ENCODE measurements at places on chromosomes 13 and 19.

DNA sequence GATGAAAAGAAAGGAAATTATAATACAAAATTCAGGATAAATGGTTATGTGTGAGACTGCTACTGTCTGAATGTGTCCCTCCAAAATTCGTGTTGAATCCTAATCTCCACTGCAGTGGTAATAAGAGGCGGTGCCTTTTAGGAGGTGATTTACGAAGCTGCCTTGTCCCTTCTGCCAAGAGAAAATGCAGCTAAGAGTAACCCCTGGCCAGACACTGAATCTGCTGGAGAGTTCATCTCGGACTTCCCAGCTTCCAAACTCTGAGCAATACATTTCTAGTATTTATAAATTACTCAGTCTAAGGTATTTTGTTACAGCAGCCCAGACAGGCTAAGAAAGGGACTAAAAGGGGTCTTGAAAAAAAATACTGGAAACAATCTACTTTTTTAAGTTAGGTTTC, 152.6 kb downstream of the KLF12 start:
- no peak for DNase-seq

- DNase-seq: no peak
These were observed 32.8 kb downstream of the SLC15A1 start for GRCh38 chr13:98719527-98720250.

DNA sequence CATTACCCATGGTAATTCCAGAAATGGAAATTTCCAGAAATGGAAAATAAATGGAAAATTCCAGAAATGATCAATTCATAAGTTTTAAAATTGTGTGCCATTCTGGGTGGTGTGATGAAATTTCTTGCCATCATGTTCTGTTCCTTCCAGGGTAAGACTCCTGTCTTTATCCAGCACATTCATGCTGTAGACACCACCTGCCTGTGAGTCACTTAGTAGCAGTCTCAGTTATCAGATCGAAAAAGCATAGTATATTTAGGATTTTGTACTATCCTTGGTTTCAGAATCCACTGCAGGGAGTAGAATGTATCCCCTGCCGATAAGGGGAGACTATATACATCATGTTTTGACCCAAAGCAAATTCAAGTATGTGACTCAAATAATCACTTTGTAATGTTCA, 26.7 kb upstream of the CSNK1A1L start:
- no peak for DNase-seq

DNA sequence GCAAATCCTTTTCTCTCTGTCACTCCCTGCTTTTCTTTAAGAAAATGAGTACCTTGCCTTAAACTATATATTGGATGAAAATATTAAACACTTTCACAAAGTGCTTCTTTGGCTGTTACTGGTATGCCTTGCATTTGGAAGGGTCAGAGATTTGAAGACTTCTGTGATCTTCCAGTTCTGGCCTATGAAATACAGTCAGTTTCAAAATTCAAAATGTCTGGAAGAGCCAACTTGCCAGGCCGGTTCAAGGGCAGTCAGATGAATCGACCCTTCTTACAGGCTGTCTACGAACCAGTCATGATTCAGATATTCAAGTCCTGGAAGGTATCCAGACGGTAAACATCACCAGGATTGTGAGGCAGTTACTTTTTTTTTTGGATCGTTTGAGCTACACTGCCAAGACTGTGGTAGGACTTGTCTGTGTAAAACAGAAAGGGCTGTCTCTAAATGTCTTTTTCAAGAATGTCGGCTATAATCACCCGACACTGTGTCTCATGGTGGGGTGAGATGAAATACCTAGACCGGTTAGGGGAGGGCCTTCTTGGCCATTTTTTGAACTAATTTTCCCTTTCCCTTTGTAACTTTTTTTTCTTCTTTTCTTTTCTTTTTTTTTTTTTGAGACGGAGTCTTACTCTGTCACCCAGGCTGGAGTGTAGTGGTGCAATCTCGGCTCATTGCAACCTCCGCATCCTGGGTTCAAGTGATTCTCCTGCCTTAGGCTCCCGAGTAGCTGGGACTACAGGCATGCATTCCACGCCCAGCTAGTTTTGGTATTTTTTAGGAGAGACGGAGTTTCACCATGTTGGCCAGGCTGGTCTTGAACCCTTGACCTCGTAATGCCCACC, 11.2 kb downstream of the ACTN4 start:
- DNase-seq: no peak

GRCh38 chr13:112757759-112758086, 67.9 kb downstream of the ATP11A start:
- no peak for DNase-seq

- DNase-seq: no peak
These were observed 903 bp downstream of the TLE6 start for GRCh38 chr19:2978166-2978767.

- DNase-seq: peak; percentile 82
These were observed 5.4 kb downstream of the CCDC61 start for GRCh38 chr19:46000491-46001246.

DNA sequence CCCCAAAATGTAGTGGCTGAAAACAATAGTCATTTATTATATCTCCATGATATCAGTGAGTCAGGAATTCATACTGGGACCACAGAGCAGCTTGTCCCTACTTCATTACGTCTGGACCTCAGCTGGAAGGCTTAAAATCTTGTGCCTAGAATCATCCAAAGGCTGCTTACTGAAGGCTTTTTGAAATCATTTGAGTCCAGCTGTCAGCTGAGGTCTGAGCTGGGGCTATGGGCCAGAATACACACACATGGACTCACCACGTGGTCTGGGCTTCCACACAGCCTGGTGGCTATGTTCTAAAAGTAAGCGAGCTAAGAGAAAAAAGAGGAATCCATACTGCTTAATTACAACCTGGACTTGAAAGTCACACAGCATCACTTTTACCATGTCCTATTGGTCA, 209.2 kb downstream of the KCTD12 start:
- no peak for DNase-seq

DNA sequence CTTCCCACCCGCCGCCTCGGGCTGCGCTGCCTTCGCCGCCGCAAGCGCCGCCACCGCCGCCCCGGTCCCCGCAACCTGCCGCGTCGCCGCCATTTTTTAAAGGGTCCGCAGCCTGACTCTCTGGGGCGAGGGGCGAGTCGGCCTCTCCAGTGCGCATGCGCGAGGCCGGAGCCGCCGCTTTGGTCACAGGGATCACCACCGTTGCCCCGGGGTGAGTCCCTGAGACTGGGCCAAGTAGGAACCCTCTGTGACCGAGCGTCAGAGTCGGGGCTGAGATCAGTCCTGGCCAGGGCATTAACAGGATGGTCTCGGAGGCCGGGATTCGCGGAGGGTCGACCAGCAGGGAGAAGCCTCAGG, 42.6 kb downstream of the ZNF146 start:
- no peak for DNase-seq

- DNase-seq: no peak
These were observed 1.8 kb downstream of the ACOD1 start for GRCh38 chr13:76950101-76950500.

DNA sequence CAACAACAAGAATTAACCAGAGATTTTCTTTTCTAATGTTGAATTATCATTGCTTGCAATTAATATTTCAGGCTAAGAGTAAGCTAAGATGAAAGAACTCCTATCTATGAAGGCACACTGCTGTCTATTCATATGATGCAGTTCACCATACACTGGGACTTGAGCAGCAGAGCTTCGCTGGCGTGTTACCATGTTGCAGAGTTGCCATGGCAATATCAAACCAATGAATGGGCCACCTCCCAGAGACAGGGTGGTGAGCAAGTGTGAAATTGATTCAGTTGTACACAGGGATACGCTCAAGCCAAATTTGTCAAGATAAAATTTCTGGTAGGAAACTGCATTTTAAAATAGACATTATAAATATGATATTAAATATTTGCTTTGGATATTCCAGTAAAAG, 69.3 kb upstream of the MYO16 start:
- DNase-seq: no peak

GRCh38 chr13:75494491-75494890, 12.5 kb upstream of the TBC1D4 start:
- DNase-seq: no peak

GRCh38 chr19:55368701-55369563, 1.3 kb downstream of the IL11 start:
- DNase-seq: no peak

GRCh38 chr19:6220385-6221191, 59.2 kb downstream of the MLLT1 start:
- DNase-seq: no peak

DNA sequence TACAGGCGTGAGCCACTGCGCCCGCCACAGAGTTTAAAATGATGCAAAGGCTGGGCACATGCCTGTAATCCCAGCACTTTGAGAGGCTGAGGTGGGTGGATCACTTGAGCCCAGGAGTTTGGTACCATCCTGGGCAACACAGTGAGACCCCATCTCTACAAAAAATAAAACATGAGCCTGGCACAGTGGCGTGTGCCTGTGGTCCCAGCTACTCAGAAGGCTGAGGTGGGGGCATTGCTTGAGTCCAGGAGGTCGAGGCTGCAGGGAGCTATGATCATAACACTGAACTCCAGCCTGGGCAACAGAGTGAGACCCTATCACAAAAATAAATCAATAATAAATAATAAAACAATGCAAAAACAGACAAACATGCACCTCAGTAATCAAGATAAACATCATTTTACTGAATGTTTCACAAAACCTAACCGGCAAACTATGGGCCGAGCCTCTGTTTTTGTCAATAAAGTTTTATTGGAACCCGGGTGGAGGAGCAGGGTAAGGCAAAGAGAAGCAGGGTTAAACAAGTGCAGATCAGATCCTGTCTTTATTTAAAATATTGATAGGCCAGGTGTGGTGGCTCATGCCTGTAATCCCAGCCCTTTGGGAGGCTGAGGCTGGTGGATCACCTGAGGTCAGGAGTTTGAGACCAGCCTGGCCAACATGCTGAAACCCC, 2.0 kb upstream of the PEAK3 start:
- DNase-seq: no peak

GRCh38 chr19:6056801-6057650, 53.3 kb downstream of the RFX2 start:
- no peak for DNase-seq

- no peak for DNase-seq
These were observed 319.7 kb downstream of the KCNRG start for GRCh38 chr13:50334944-50335343.

- no peak for DNase-seq
These were observed 71.0 kb downstream of the ZNF568 start for GRCh38 chr19:36987091-36987490.

DNA sequence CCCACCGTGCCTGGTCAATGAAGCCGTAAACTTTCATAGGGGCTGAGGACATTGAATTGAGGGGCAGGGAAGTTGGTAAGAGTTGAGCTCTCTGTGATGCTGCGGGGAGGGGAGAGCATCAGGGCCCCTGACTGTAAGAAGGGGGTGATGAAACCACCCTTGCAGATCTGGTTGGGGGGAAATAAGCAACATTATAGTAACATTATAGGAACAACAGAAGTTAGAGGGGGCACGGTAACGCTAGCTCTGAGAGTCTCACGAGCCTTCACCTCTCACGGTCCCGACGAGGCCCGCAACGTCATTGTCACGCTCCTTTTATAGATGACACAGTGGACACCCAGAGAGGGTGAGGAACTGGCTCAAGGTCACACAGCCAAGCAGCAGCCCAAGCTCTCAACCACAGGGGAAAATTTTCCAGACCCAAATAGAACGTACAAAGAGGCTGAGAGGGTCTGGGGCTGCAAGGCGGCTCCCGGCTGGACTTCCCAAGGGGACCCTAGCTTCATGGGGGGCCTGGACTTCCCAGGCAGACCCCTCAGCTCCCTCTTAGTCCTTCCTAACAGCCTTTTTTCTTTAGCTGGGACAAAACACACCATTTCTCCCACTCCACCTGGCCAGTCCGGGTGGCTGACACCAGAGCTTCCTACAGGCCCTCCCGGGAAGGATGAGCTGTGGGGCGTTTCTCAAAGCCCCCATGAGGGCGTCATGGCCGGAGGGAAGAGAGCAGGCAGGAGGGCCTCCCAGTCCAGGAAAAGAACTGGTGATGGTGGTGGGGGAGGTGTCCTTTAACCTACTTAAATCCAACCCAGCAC, 4.1 kb downstream of the TLE5 start:
- DNase-seq: no peak

GRCh38 chr19:31749231-31749630, 400.0 kb upstream of the TSHZ3 start:
- no peak for DNase-seq

DNA sequence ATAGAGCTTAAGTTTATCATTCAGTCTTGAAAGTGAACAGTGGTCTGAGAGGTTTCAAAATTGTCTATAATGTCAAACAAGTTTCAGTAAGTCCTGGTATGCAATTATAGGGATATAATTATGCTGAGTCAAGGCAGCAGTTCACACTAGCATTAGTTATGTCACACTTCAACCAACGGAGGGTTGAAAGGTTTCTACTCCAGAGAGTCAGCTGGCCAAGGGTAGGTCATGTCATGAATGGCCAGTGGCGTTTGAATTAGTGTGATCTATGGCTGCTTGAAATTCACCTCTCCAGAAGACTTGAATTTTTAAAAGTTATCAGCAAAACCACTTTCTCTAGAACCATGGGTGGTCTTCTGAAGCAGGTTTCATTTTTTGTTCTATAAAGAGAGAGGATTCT, 108.6 kb downstream of the TNFRSF19 start:
- DNase-seq: no peak

DNA sequence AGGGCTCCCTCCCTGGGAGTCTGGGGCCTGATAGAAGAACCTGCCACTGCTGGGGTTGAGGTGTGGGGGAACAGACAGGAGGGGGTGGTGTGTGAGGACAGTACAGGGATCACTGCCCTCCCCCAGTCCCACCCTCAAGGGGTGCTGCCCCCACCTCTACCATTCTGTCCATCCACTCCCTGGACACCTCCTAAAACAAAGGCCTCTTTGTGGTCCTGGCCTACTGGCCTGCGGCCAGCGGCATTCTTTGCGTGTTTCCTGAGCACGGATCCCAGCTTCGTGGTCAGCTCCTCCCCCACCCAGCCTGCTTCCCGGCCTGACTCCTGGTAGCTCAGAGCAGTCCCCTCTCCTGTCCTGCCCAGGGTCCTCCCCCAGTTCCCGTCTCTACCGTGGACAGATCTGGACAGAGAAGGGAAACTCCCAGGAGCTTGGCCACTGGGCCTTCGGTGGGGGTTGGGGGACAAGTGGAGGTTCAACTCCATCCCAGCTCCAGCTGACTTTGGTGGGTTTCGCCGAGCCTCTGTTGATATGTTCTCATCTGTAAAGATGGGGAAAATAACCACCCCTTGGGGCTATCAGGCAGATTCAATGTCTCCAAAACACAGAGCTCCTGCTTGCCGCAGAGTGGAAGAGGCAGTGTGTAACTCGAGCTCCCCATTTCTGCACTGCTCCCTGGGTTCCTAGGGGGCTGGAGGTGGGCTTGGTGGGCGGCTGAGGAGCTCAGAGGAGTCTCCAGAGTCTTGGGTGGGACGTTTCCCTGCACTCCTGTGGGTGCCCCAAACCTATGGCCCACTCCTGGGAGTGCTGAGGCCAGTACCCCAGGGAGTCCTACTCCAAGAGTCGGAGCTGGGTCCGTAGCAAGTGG, 48.7 kb downstream of the LYL1 start:
- DNase-seq: no peak

Measured in HEK293T (cell line).